ENCODE measurements at places on chromosomes 12 and 14.

DNA sequence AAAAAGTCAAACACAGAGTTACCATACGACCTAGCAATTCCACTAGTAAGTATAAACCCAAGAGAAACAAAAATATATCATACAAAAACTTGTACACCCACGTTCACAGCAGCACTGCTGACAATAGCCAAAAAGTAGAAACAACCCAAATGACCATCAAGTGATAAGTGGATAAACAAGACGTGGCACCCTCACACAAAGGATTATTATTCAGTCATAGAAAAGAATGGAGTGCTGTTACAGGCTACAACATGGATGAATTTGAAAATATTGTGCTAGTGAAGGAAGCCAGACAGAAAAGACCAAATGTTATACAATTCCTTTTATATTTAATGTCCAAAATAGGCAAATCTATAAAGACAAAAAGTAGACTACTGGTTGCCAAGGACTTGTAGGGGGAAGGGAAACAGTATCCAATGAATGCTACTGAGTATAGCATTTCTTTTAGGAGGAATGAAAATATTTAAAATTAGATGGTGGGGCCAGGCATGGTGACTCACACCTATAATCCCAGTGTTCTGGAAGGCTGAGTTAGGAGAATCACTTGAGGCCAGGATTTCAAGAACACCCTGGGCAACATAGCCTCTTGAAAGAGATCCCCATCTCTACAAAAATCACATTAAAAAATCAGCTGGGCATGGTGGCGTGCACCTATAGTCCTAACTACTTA lies 41.9 kb downstream of the SPTLC2 start:
- DNase-seq = no peak

DNA sequence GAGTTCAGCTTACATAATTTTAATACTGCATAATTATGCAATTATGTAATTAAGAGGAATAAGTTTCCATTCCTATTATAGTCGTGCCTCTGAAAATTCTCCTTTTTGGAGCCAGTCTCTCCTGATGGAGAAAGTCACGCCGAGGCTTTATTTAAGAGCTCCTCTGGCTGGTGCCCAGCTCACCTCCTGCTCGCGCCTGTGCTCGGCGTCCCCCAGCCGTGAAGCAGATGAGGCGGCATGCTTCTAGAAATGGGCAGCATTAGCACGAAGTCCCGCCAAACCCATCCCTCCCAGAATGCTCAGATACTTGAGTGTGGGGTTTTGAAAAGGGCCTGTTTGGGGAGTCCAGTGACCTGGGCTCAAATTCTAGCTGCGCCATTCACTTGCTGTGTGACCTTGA lies 153.0 kb downstream of the PHETA1 start:
- DNase-seq = no peak

- DNase-seq = no peak
These were observed 236.1 kb upstream of the PLEKHG7 start for GRCh38 chr12:92466391-92467305.

DNA sequence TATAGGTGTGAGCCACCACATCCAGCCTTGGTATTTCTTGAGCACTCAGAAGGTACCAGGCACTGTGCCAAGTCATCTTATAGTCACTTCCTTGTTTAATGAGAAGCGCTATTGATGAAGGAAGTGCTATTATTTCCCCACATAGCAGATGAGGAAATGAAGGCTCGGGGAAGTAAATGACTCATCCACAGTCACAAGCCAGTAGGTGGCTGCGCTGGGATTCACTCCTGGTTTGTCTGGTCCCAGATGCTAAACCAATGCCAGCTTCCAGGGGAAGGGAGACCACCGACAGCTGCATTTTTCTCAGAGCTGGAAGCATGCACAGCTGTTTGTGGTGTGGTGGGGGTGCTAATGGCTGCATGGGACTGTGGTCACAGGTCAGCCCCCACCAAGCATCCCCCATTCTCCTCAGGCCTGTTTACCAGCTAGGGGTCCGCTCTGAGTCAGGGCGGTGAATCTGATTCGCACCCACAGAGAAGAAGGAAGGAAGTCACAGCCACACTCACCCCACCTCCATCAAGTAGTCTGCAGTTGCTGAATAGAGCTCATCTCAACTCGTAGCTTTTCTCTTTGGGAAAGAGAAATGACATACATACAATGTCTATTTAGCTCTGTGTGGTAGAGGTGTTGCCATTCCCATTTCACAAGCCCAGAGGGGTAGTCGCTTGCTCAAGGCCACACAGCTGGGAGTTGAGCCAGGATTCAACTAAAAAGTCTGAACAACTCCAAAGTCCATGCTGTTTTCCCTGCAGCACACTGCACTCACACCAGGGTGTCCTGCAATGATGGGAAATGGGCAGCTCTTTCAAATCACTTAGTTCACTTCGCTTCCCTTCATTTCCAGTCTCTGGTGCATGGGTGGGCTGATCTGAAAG lies 6.3 kb upstream of the LTBP2 start:
- no peak for DNase-seq

GRCh38 chr12:117900561-117900960 lies 68.2 kb downstream of the KSR2 start:
- no peak for DNase-seq

DNA sequence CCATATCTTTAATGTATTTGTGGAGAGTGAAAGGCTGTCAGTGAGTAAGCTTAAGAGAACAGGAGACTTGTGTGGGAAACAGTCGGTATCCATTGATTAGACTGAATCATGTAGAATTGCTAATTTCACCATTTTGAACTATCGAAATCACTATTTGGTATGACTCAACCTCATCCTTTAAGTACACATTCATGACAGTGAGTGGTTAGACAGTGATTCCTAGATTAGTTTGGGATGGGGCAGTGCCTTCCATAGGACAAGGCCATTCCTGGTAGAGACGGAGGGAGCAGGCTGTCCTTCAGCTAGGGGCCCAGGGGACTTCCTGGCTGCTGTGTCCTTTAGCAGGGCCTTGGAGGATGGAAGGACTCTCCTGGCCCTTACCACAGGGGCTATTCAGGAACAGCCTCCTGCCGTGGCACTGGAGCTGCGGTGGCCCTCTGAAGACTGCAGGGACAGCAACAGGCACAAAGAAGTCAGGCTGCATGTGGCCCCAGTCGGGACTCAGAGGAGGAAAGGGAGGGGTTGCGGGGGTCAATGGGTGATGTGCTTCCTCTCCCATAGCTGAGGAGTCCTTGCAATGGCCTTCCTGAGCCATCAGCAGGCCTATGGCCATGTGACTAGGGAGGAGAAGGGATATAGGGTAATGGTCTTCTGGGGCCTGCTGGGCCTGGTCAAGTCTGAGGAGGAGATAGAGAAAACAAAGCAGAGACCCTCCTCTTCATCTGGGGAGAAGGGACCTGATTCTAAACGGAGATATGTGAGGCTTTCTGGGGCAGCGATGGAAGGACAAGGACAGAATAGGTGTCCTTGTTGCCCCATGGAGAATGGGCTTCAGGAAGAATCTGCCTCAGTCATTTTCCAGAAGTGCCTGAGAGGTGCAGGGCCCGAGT lies 11.2 kb downstream of the SERPINA1 start:
- no peak for DNase-seq

GRCh38 chr12:113252494-113252893 lies 31.2 kb downstream of the TPCN1 start:
- DNase-seq = no peak

- DNase-seq = no peak
These were observed 25.4 kb downstream of the DHRS2 start for GRCh38 chr14:23661542-23661941.

DNA sequence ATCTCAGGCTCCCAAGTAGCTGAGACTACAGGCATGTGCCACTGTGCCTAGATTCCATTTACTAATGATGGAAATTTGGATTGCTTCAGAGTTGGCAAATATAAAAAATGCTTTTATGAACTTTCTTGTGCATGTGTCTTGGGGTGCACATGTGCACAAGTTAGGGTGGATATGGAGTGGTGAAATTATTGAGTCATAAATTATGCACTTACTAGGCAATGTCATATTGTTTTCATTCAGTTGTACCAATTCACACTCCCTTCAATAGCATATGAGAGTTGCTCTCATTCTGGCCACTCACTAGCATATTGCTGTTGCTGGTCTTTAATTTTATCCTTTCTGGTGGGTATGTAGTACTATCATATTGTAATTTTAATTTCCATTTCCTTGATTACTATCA lies 45.7 kb upstream of the KRAS start:
- DNase-seq = no peak

DNA sequence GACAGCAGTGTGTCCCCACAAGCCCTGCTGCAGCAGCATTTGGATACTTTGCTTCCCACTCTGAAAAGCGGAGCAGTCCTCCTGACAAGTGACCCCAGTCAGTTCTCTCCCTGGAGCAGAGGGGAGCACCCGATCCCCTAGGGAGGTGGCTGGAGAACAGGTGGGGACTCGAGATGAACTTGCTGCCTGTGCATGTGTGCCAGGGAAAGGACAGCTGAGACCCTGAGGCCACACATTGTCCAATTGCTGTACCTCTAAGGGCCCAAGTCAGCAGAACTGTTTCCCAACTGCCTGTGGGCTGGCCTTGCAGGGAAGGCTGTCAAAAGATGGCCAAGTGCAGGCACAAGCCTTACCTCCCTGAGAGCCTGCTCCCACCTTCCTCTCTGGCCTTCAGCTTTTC lies 55.1 kb downstream of the IFT43 start:
- DNase-seq = no peak

DNA sequence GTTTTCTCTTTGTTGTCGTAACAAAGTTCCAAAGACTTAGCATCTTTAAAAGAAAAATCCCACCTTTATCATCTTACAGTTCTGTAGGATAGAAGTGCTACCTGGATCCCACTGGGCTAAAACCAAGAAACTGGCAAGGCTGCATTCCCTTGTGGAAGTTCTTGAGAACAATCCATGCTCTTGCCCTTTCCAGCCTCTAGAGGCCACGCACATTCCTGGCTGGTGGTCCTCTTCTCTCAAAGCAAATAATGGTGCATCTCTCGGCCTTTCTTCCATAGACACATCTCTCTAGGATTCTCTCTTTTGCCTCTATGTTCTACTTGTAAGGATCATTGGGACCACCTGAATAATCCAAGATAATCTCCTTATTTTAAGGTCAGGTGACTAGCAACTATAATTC lies 8.2 kb upstream of the PAWR start:
- DNase-seq = no peak

GRCh38 chr14:33782923-33783322 lies 168.0 kb downstream of the EGLN3 start:
- no peak for DNase-seq

DNA sequence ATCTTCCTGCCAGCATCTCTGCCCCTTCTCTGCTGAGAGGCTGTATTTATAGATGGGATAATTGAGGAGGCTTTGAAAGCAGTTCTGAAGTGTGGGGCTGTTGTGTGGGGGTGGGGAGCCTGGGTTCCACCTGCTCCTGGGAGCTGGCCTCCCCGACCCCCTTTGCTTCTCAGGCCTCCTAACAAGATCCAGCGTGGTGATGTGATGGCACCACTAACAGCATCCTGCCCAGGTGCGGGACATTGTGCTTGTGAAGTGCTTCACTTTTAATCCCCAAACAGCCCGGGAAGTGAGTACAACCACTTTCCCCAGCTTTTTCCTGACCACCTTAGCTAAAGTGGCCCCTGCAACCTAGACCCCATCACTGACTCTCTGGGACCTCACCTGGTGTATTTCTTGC lies 95.1 kb upstream of the NRXN3 start:
- DNase-seq = peak; percentile 12

GRCh38 chr12:92717202-92717601 lies 14.4 kb downstream of the PLEKHG7 start:
- peak; percentile 18 for DNase-seq

- DNase-seq = no peak
These were observed 29.4 kb downstream of the SYNE3 start for GRCh38 chr14:95486875-95487668.

DNA sequence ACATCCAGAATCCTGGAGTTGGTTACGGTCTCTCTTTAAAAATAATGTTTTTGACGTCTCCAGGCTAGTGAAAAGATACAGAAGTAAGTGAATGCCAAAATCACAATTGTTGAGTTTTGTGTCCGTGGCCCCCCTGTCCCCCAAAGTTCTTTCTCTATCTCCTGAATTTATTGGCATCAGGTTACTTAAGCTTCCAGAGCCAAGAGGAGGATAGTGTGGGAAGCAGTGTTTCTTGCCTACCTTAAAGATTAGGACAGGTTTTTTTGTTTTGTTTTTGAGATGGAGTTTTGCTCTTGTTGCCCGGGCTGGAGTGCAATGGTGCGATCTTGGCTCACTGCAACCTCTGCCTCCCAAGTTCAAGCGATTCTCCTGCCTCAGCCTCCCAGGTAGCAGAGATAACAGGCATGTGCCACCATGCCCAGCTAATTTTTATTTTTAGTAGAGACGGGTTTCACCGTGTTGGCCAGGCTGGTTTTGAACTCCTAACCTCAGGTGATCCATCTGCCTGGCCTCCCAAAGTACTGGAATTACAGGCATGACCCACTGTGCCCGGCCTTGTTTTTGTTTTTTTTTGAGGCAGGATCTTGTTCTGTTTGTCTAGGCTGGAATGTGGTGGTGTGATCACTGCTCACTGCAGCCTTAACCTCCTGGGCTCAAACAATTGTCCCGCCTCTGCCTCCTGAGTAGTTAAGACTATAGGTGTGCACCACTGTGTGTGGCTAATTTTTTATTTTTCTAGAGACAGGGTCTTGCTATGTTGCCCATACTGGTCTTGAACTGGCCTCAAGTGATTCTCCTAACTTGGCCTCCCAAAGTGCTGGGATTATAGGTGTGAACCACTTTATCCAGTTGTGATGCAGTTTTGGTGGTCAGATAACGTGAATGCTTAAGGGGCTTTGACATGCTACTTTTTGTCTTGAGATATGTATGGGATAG lies 5.4 kb downstream of the SRSF5 start:
- DNase-seq = no peak

DNA sequence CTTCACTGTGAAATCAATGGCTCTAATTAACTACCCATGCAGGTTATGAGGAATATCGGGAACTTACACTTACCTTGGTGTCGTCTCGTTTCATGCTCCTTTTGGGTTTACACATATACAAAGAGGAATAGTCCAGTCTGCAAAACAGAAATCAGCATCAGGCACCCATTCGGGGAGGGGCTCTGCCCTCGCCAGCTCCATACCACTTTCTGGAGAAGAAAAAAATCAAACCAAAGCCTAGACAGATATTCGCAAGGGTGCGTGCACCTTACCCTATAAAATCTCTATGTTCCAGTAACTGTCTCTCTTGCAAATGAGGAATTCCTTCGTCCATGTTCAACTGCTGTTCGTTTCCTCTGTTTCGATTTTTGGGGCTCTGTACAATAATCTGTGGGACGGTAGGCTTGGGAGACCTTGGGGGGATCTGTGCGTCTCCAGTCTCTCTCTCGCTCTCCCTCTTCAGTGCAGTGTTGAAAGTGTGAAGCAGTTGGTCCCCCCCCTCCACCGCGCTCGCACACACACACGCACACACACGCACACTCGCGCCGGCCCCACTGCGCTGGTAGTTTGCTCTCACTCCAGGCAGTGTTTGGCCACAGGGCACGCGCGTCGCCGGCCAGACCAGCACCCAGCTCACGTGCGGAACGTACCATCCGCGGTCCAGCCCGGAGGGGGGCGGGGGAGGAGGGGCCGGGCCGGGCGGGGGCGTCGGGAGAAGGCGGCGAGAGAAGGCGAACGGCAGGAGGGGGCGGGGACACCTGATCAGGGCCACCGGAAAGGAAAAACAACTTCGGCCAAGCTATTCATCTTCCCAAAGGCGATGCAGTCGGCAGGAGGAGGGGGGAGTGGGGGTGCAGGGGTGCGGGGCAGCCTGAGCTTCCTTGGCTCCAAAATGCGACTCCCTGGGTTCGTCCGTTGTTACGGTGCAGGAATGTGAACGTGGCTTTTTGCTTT lies at the start of gene BHLHE41:
Gene BHLHE41 (minus strand): TSS at position 592 of the 954 bp plus-strand sequence. CDS start 258 bp downstream, at position 334.
- DNase-seq = peak; percentile 37

Measured in WERI-Rb-1 (cell line).